Activated CD4-positive, alpha-beta T cell treated with anti-CD3 and anti-CD28 coated beads, Interleukin-2, Interleukin-4, amounts not matched to agents 100 ng/mL and 50 ng/mL, durations not matched to agents 16 hours and 8 hours (primary cell): ENCODE measurements at places on chromosomes 2 and 18.

DNA sequence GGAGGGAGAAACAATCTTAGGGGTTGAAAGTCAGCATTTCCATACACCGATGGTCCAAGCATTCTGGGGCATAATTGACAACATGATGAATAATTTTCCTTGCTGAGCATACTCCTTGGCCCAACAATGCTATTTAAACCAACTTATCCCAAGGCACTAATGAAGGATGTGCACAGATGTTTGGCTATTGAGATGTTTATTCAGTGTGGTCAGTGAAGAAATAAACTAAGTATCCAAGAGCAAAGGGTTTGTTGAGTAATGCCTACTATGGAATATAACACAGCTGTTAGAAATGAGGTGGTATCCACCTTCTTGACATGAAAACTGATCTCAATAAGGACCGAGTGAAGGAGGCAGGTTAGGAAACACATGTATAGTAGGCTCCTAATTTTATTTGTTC lies 53.9 kb upstream of the RAB6D start:
- DNase-seq, result no peak

GRCh38 chr2:78768016-78768415 lies 257.5 kb upstream of the REG3G start:
- DNase-seq, result no peak

DNA sequence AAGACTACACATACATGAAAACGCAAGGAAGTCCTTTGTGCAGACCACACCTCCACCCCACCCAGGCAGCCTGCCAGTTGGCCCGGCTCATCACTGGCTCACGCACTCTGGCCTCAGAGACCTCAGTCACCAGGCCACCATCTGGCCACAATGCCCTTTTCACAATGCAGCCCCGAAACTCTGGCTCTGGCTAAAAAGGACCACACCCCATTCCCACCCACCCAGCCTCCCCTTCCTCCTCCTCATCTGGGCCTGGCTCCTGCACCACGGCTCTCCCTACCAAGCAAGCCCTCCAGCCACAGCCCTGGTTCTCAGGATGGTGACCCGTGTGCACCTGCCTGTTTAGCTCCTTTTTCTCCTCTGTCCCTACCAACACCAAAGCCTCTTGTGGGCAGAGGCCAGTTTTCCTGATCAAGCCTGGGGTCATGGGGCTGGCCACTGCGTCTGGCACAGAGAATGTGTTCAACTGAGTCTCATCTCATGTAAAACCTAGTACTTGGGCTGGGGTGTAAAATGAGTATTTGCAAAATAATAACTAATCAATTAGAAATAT lies 7.4 kb downstream of the HDAC4 start:
- no peak for DNase-seq

- no peak for DNase-seq
Observed at GRCh38 chr18:48690494-48690893, 151.7 kb downstream of the CTIF start.

GRCh38 chr18:70024093-70024492 lies 76.4 kb upstream of the CD226 start:
- no peak for DNase-seq

- no peak for DNase-seq
Observed at GRCh38 chr18:58776084-58776483, 88.6 kb upstream of the ZNF532 start.

DNA sequence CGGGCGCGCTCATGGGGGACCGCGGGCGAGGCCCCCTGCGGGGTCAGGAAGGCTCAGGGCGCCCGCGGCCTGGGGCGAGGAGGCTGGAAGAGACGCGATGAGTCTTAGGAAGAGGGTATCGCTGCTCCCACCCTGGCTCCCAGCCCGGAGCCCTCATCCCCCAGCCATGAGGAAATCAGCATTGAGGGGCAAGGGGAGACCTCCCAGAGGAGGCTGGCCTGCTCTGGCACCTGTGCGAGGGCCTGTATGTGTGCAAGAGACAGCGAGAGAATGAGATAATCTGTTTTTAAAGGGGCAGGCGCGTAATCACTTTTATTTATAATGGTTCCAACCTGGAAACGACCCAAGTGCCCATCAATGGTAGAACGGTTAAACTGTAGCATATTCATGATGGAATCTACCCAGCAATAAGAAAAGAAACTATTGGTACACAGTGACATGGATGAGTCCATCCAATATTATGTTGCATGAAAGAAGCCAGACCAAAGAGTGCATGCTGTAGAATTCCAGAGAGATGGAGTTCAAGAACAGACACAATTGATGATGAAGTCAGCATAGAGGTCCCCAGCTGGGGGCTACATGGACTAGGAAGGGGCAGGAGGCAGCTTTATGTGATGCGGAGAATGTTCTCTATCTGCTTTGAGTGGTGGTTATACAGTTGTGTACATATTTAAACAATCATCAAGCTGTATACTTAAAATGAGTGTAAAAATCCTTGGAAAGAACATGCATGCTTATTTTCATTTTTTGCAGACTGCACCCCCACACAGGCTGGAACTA lies 14.4 kb downstream of the FBXO41 start:
- no peak for DNase-seq

DNA sequence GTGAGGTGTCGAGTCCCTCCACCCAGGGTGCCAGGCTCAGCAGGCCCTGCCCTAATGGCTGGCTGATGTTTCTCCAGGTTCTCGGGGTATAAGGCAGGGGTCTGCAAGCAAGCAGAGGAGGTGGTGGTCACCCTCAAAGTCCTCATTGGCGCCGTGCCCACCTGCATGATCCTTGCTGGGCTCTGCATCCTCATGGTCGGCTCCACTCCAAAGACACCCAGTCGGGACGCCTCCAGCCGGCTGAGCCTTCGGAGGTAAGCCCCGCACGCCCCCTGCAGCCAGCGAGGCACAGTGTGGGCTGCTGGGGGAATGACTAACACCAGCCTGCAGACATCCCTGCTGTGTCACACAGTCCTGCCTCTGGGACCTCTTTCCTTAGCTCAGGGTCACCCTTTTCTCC lies 14.1 kb downstream of the MFSD2B start:
- no peak for DNase-seq

DNA sequence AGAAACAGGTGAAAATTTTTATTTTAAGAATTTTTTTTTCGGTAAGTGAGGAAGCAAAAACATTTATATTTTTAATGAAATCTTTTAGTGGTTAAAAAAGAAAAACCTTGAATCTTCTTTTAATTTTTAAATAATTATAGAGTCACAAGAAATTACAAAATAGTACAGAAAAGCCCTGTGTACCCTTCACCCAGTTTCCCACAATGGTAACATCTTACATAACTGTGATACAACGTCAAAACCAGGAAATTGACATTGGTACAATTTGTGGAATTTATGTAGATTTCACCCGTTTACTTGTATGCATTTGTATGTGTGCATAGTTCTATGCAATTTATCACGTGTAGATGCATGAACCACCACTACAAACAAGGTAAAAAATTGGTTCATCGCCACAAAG lies 285.9 kb downstream of the MTX2 start:
- no peak for DNase-seq

GRCh38 chr2:169583518-169583917 lies 633 bp upstream of the PPIG start:
- no peak for DNase-seq

DNA sequence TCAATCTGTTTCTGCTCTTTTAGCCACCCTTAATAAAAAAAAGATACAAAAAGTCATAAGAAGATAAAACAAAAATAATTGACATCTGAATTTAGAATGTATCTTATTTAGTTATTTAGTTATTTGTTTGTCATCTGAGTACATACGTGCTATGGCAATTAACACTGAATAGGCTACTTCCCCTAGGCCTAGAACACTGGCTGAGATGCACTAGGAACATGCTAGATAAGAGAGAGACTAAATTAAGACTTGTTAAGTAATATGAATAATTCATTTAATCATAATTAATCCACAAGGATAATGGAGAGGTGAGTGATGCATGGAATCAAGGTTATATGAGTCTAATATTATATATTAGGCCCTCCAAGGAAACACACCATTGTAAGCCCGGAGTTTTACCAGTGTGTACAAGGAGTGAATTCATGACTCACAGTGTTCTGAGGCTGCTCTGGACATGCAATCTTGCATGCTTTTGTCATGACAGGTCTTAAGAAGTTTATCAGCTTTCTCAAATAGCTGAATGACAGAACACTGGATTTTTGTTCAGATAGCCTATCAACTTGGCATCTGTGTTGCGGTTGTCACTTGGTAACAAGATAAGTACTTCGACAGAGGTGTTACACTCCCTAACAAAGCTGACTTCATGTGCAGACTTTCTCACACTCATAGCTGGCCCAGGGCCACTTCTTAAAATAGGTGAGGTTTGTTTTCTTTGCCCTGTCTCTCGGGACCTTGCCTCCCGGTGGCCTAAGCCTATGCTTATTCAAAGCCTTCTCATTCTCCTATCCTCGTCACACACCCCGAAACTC lies 5.0 kb upstream of the SERPINB2 start:
- peak; percentile 39 for DNase-seq

GRCh38 chr18:47560723-47561715 lies 309.6 kb upstream of the SKOR2 start:
- DNase-seq, result no peak

GRCh38 chr2:64915510-64915900 lies 73.7 kb upstream of the SLC1A4 start:
- DNase-seq, result no peak

GRCh38 chr2:192499476-192499875 lies 304.7 kb upstream of the TMEFF2 start:
- no peak for DNase-seq

DNA sequence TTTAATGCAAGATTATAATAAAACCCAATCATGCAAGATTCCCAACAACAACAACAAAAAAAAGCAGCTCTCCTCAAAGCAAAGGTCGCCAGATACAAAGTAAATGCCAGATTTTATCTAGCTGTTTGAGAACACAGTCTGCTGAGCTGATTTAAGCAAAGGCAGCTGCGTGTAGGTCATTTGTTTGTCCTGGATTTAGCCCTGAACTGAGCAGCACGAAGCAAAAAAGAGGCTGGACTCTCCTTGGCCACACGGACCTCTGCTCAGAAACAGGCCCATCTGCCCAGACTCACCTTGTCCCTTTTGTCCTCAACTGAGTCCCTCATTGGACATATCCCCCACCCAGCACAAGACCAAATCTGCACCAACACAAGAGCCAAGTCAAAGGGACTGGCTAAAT lies 91.5 kb downstream of the PID1 start:
- no peak for DNase-seq

- DNase-seq, result no peak
Observed at GRCh38 chr2:156792242-156792840, 356.2 kb downstream of the GPD2 start.

GRCh38 chr2:40797120-40797519 lies 345.2 kb upstream of the SLC8A1 start:
- no peak for DNase-seq

GRCh38 chr2:121699421-121700333 lies 37.0 kb downstream of the NIFK start:
- peak; percentile 94 for DNase-seq

GRCh38 chr2:46471019-46471583 lies 8.3 kb upstream of the TMEM247 start:
- DNase-seq, result no peak

DNA sequence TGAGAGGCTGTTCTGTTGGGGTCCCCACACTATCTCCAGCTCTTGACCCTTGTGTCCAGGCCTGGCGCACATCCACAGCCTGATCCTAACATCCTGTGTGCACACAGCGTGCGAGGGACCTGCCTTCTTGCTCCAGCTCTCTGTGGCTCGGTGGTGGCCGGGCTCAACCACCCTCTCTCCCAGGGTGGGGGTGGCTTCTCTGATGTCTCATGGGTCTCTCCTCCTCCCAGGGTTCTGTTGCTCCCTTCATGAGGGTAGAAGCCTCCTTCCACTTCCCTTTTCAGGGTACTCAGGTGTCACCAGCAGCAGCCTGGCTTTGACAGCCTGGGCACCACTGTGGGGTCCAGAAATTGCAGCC lies 196.9 kb upstream of the RAB6C start:
- DNase-seq, result no peak

DNA sequence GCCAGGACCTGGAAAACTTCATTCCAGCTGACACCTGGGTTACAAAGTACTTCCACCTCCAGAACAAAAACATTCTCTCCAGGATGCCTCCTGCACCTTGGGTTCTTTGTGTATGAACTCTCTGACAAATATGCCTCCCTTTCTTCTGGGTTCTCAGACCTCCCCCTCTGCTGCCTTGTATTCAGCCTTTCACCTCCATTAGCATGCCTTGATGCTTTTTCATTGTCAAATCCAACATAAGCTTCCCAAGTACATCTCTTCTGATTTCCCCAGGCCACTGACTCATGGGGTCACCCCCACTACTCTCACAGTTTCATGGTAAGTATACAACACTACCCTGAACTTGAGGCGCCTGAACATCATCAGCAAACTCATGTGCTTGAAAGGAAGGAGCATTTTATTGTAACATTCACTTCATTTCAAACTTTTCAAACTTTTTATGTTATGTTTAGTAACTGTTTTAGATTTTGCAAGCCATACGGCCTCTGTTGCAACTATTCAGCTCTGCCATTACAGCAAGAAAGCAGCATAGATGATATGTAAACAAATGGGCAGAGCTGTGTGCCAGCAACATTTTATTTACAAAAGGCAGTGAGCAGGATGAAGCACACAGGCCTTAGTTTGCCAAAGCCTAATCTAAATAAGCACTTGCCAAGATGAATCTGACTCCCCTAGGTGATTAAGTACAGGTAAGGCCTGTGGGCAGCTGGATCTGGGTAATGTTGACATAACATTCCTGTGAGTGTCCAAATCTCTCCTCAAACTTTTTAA lies 32.5 kb upstream of the MRPS9 start:
- no peak for DNase-seq

GRCh38 chr2:189328848-189329245 lies 112.4 kb upstream of the WDR75 start:
- DNase-seq, result no peak

DNA sequence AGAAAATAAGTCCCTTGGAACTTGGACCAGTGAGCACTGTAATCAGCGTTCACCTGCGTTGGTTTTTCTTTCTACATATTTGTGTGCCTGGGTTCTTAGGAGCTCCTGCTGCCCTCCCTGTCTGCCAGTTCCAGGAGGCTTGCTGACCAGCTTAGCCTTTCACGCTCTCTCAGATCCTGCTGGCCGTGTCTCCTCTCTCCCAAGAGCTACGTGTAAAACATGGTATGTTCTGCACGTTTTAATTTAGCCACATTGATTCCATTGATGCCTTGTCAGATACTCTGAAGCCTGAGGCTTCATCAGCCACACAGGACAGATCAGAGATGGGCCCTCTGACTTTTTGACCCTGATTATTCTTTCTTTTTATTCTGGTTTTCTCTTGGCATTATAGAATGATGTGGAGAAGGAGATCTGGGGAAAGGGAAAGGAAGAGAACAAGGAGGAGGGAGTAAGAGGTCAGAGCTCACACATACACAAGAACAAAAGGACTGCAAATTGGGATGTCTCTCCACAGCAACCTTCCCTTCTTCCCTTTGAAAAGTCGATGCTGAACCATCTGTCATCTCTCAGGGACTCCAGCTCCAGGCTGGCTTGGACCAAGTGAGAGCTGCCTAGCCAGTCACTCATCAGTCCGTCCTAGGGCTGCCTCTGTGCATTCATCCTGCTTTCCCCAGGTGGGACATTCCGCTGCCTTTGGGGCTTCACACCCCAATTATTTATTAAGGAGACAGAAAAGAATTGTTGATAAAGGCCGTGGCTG lies 152.8 kb downstream of the PIK3C3 start:
- DNase-seq, result no peak

- no peak for DNase-seq
Observed at GRCh38 chr2:106534471-106534870, 47.3 kb downstream of the CD8B2 start.
